ENCODE measurements at places on chromosomes 2 and 18.

DNA sequence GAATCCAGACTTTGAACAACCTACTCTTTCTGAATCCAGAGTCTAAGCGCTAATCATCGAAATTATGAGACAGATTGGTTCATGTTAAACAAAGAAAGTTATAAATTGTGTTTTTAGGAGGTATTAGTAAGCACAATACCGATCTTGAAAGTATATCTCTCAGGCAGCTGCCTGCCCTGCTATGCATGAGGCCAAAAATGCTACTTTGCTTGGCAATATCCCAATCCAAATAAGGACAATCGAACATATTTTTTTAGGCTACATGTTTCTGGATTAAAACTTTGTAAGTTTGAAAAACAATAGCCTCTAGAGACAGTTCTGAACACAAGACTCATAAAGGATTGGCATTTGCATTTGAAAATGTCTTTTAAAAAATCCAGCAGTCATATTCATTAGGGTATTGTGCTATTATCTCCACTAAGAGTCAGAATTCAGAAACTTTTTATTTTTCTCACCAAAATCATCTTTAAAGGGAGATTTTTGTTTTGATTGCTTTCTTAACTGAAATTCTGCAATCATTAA, 167.1 kb downstream of the PDE1A start:
- DNase-seq = no peak

DNA sequence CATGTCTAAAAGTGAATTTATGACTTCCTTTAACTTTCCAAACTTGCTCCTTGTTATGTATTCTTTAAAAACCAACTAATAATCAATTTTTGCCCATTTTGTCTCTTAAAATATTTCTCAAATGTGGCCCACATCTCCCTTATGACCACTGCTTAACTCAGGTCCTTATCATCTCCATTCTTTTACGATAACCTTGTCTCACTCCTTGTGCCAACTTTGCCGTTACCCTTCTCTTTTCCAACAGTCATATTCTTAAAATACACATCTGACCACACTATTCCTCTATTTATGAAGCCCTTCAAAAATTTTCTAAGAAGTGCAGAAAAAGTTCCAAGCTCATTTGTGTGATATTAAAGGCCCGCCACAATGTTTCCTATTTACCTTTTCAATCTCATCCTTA, 47.8 kb downstream of the PPP1R1C start:
- DNase-seq = no peak

GRCh38 chr2:124985270-124985669, 960.2 kb downstream of the CNTNAP5 start:
- no peak for DNase-seq

DNA sequence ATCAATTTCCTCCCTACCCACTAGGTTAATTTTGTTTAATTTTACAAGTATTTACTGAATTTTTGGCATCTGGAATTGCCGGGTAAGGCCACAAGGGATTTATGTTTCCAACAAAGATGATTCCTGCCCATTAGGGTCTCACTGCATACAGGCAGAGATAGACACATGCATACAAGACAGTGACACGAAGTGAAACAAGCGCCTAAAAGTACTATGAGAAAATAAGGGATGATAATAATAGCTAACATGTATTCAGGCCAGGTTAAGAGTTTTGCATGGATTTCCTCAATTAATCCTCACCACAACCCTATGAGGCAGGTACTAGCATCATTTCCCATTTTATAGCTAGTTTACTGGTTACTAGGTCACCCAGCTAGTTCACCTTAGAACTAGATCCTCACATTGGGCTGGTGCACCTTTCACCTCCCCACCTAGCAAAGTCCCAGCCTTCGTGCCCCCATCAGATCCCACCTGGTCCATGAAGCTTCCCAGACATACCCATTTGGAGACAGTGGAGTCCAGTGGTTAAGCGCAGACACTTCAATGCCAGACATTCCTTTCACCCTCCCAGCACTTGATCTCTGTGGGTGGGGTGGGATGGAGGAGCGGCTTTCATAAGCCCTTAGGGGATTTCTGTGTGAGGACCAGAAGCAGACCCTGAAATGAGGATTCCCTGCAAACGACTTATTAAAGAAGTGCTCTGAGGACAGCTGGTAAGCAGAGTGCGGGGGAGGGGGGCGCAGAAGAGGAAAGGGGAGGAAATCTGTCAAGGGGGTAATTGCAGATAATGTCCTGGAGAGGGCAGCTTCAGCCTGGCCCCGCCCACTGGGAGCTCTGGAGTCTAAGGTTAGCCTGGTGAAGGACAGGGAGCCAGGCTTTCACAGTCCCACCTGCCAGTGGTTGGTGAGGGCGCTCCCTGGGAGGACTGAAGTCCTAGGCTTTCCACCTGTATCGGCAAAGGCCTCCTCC, 5.8 kb upstream of the DGUOK start:
- no peak for DNase-seq

DNA sequence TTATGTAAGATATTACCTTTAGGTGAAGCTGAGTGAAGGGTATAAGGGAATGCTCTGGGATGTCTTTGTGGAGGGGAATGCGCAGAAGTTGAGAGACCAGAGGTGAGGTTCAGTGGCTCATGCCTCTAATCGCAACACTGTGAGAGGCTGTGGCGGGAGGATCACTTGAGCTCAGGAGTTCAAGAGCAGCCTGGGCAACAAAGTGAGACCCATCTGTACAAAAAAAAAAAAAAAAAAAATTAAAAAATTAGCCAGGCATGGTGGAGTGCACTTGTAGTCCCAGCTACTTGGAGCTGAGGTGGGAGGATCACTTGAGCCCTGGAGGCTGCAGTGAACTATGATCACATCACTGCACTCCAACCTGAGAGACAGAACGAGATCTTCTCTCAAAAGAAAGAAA, 57.3 kb upstream of the SP3 start:
- no peak for DNase-seq

GRCh38 chr18:76486038-76486437, 9.0 kb downstream of the ZNF516 start:
- DNase-seq = no peak

DNA sequence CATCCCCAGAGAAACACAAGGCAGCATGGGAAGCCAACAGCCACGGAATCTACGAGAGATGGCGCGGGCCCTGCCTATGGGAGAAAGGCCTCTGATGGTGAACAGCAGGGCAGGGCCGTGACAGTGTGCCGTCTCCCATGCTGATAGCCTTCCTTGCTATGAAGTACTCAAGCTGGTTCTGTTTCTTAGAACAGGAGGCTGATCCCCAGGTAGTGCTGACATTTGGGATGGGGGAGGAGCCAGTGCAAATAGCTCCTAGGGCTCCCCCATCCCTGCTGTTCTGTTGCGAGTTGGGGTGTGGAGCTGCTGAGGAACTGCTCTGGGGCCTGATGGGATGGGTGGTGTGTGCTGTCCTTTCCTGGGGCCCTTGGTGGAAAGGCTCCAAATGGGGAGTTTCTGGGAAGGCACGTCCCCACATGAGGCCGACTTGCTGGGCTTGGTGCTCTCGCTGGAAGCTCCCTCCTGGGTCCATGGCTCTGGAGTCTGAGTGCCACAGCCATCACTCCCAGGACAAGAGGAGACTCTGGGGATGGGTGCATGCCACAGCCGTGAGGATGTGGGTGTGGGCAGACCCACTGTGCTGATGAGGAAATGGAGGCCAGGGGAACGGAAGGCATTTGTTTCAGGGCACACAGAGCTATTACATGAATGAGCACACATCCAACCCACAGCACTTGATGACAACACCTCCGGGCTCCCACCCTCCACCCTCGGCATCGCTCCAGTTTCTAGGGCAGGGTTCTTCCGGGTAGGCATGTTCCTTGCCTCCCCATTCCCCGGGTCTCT, 246.8 kb downstream of the HDAC4 start:
- DNase-seq = no peak

DNA sequence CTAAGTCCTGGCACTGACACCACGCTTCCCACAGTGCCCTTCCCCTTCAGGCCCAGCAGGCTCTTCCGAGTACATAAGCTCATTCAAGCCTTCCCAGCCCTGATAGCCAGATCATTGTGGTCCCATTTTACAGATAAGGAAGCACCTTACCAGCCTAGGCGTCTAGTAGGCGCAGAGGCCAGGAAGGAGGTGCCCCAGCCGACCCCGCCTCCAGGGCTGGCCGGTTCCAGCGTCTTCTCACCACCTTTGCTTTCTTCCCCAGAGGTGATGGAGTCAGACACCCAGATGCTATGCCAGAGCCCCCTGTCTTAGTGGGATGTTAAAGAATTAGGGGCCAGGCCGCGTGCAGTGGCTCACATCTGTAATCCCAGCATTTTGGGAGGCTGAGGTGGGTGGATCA, 28.9 kb upstream of the EFHD1 start:
- DNase-seq = no peak

GRCh38 chr2:201415149-201415548, 36.1 kb downstream of the TRAK2 start:
- no peak for DNase-seq

- DNase-seq = peak; percentile 82
These were observed 82.0 kb downstream of the SMAD7 start for GRCh38 chr18:48868468-48869466.

- DNase-seq = no peak
These were observed 15.7 kb downstream of the CREG2 start for GRCh38 chr2:101371636-101372035.

DNA sequence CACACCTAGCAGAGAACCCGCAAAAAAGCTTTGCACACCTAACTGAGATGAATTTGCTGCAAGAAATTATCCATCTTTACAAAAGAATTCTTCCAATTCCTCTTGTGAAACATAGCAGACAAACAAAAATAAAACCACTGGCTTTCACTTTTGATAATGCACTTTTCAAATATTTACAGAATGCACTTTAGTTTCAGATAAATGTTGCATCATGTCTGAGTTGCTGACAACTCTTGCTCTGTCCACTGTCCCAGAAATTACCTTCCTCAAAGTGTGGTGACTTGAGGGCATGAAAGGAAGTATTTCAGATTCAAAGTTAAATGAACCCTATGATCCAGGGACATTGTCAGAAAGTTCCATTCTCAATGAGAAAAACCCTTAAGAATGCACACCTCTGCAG, 256.2 kb upstream of the PARD3B start:
- DNase-seq = no peak

GRCh38 chr2:20434588-20435294, 12.1 kb upstream of the RHOB start:
- no peak for DNase-seq

DNA sequence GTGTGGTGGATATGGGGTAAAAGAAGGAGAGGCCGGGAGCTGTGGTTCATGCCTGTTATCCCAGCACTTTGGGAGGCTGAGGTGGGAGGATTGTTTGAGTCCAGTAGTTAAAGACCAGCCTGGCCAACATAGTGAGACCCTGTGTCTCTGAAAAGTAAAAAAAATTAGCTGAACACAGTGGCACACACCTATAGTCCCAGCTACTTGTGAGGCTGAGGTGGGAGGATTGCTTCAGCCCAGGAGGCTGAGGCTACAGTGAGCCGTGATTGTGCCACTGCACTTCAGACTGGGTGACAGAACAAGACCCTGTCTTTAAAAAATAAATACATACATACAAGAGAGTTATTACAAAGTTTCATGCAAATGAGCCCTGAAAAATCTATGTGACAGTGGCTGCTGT, 80.6 kb downstream of the SPTBN1 start:
- DNase-seq = no peak

- no peak for DNase-seq
These were observed 163.6 kb downstream of the TRABD2A start for GRCh38 chr2:84717302-84717701.

GRCh38 chr2:237066396-237066795, 19.3 kb upstream of the COPS8 start:
- DNase-seq = no peak

- DNase-seq = no peak
These were observed 450.2 kb downstream of the TSN start for GRCh38 chr2:122205641-122206040.

DNA sequence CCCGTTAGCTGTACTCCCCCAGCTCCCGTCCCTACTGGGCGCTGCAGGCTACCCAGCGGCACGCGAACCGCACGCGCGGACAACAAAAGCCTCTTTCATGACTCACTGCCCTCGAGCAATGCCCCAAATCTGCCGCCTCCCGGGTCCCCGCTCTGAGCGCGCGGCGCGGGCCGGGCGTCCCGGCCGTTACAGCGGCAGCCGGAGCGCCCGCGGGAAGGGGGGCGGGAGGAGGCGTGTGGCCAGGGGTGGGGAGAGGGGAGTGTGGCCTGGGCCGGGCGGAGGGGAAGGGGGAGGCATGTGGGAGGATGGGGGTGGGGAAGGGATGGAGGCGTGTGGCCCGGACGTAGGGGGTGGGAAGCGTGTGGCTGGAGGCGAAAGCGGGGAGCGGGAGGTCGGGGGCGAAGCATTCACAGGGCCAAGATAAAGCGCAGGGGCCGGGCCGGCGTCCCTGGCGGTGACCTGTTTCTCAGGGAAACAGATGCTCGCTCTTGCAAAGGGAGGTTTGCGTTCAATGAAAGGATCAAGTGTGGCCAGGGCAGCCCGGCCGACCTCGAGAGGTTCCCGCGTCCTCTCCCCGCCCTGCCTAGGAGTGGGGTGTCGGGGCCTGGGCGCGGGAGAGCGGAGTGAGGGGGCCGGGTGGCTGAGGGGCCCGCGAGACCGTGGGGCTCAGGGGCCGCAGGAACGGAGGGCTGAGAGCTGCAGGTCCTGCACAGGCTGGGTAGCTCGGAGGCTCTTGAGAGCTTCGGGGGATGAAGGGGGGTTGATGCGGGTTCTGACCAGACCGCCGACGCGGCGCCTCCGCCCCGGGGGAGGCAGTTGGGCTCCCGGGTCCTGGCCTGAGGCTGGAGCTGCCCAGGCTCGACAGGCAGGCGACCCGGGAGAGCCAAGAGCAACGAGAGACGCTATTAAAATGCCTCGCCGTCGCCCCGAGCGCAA, 3.5 kb upstream of the NEUROD1 start:
- DNase-seq = no peak

GRCh38 chr2:216242365-216242764, 129.9 kb downstream of the MARCHF4 start:
- no peak for DNase-seq

DNA sequence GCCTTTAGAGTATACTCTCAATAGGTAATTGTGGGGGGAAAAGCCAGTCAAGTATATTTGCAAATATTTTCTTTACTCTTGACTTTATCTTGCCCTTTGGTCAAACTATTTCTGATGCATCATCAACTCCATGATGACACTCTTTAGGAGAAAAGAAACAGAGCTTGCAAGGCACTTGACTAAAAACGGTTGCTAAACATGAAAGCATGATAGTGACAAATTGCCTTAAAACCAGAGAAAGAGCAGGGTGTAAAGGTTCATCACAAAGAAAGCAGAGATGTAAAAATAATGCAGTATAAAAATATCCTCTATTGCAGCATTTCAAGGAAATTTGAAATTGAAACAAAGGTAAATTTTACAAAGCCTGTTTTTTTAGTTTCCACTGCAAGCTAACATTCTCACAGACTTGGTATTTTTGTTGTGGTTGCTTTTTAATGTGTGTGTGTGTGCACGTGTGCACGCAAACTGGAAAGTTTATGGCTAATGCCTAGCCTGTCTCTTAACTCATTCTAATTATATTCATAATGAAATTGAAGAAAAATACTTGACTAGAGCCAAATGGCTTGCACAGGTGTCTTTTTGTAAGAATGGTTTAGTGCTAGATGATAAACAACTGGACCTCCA, 503.6 kb downstream of the ARHGAP15 start:
- DNase-seq = no peak
